ENCODE measurements at places on chromosomes 3 and 15. TPM values are rescaled to one million over a fixed set of nuclear protein-coding genes. Genes with fewer than 3 reads are reported as not detected.

TJP1 gene
- 105 TPM for total RNA-seq

OSBPL10 gene
- 3.9 TPM for total RNA-seq

CHRNB4 gene
- not detected for total RNA-seq

MAP1A gene
- 45.5 TPM for total RNA-seq

- no peak for DNase-seq
Observed at GRCh38 chr15:77060546-77060945, 10.4 kb downstream of the TSPAN3 start.

DNA sequence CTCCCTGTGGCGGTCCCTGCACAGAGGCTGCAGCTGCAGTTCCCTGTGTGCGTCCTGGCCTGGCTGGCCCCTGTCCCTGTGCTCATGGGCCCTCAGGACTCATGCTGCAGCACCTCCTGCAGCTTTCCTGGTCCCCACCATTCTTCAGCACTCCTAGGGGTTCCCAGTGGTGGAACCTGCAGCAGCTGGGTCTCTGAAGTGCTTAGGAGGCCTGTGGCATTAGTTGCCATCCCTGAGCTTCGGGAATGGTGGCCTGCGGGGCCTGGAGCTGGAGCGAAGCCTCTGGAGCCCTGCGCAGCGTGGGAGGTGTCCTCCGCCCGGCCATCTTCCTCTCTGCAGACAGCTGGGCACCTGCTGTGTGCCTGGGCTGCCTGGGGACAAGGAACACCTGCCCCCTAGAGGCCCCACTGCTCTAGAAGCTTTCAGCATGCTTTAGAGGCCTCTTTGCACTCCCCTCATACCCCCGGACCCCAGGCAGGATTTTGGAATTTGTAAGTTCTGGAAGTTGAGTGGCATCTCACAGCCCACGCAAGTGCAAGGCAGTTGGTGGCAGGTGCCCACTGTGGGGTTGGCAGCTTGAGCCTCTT is 13.1 kb downstream of the PLXNA1 start:
- no peak for DNase-seq

DNA sequence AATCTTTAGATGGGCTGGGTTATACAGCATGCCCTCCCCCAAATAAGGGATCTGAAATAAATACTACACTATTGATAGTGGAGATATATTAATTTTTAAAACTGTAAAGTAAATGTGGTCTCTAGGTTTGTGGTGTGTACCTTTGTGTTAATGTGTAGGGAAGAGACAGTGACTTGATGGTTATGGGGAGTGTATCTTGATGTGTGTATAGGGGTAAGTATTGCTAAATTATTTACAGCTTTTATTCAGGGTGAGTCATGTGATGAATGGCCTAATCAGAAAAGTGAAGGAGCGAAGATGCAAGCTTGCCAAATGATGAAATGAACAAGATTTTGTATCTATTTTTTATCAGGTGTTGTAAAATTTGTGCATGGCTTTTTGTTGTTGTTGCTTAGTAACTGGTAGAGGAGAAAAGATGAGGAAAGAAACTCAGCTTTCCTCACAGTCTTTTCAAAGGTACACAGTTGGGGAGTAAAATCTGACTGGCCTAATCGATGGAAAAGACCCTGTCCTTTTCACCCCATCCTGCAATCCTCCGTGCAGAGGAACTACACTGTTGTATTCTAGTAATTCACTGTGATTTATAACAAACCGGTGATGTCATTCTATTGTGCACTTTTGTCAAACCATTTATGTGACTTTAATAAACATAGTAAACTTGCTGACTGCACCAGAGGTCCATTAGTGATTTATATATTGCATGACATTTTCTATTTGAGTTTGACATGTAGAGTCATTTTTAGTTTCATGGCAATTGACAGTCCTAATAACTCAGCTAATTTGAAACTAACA is 17.7 kb downstream of the FEM1B start:
- no peak for DNase-seq

- no peak for DNase-seq
Observed at GRCh38 chr3:36417237-36417636, 36.9 kb downstream of the STAC start.

DNA sequence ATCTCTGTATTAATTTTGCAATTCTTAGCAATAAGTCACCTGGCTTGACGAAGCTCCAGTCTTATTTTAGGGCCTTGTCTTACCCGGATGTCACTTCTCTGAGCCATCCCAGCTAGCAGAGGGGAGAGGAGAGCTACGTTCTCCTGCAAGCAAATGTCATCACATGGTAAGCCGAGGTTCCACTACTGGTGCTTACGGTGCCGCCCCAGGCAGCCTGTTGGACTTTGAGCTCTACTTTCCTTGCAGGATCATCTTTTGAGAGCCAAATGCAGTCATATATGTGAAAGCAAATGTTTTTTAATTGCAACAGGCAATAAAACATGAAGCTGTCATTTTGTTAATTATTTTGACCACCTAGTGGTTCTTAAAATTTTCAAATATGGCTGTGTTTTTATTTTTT is 140.9 kb downstream of the FAM43A start:
- DNase-seq, result no peak

- no peak for DNase-seq
Observed at GRCh38 chr3:113898892-113899291, 48.9 kb upstream of the ZDHHC23 start.

DNA sequence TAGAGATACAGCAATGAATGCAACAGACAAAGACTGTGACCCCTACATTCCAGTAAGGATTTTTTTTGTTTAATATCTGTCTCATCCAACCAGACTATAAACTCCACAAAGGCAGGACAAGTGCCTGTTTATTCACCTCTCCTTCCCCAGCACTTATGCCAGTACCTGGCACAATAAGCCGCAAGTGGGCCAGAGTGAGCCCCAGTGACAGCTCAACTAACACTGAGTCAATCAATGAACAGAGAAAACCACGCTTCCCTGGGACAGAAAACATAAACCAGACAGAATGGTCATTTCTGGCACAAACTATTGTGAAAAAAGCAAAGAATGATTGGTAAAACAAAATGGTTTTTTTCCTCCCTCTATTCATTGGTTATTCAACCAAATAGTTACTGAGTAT is 52.2 kb downstream of the RYK start:
- no peak for DNase-seq

DNA sequence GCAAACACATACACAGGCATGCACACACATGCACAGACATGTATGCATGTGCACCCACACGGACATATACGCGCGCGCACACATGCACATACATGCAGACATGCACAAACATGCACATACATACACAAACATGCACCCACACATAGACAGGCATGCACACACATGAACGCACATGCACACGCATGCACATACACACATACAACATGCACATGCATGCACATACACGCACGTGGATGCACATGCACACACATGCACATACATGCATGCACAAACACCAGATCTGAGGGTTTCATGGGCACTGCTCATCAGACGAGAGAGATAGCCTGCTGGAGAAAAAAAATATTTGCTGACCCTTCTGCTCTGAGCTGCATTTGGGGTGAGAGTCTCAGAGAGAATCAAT is 31.7 kb upstream of the NTRK3 start:
- DNase-seq, result no peak

GRCh38 chr15:51132384-51133139 is 37.9 kb upstream of the TNFAIP8L3 start:
- peak; percentile 40 for DNase-seq

DNA sequence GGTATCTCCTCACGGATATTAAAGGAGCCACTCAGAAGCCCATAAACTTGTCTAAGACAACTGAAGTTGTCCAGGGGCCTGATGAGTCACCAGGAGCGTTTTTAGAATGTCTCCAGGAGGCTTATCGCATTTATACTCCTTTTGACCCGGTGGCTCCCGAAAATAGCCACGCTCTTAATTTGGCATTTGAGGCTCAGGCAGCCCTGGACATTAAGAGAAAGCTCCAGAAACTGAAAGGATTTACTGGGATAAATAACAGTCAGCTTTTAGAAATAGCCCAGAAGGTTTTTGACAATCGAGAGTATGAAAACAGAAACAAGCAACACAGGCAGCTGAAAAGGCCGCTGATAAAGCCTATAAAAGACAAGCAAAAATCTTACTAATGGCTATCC is 4.1 kb downstream of the DET1 start:
- peak; percentile 62 for DNase-seq

DNA sequence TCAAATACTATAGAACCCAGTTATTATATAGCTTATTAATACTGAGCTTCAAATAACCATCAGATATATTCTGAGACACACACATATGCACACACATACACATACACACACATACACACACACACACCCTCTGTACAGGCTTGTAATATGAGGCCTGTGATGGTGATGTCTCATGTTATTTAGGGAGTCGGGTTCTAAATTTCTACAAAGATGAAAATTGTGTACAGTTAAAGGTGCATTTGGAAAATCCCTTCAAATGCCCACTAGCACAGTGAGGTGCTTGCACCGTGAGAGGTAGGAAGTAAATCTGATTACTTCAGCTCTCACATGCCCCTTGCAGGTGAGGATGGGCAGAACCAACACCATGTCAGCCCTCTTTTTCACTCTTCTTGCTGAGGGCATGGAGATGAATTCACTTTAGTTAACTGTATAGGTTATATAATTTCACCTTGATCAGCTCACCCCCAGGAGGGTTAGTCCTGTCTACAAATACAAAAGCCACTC is 294.5 kb upstream of the PROK2 start:
- no peak for DNase-seq

GRCh38 chr3:189041482-189042090 is 130.2 kb upstream of the TPRG1 start:
- no peak for DNase-seq

DNA sequence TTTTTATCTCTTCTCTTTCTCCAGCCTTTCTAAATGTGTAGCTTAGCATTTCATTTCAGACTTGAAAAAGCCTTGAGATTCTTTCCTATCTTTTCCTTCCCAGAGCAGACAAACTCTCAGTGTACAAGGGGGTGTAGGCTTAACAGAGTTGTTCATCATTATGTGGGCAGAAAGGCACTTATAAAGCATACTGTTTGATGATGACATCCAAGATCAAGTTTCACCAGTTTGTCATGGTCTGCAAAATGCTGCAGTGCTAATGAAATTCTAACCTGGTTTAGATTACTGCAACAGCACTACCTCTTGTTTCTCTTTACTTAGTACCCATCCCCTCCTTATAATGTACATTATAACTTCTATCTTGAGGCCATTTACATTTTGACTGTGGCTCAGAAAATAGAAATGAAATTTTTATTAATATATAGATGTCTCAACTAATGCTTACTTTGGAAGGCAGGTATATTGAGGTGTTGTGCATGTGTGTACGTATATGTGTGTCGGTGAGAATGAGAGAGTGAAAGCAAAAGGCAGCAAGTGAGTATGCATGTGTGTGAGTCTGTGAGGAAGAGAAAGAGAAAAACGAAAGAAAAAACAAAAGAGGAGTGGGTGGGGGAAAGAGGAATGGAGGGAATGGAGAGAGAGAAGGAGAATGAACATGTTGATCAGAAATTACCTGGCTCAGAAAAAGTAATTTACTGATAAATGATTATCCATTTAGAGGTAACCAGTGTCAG is 1043.6 kb downstream of the TUSC7 start:
- no peak for DNase-seq

- no peak for DNase-seq
Observed at GRCh38 chr15:63967616-63968015, 78.7 kb downstream of the DAPK2 start.
